ENCODE measurements at places on chromosomes 2 and 18.

DNA sequence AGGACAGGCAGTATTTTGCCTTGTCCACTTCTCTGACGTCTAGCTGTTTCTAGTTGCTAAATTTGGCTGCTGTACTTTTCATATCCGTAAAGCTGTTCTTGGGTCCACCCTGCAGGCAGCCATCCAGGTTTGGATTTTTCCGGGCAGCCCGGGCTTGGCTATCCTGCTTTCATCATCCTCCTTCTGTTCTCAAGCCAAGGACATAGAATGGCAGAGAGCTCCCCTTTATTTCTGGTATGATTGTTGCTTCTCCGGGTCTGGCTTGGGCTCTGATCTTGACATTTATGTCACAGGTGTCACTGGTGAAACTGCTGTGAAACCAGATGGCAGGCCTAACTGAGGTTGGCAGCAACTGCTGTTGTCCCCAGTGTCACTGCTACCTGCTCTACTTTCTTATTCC, 35.5 kb downstream of the SCN2A start:
- DNase-seq, result no peak

DNA sequence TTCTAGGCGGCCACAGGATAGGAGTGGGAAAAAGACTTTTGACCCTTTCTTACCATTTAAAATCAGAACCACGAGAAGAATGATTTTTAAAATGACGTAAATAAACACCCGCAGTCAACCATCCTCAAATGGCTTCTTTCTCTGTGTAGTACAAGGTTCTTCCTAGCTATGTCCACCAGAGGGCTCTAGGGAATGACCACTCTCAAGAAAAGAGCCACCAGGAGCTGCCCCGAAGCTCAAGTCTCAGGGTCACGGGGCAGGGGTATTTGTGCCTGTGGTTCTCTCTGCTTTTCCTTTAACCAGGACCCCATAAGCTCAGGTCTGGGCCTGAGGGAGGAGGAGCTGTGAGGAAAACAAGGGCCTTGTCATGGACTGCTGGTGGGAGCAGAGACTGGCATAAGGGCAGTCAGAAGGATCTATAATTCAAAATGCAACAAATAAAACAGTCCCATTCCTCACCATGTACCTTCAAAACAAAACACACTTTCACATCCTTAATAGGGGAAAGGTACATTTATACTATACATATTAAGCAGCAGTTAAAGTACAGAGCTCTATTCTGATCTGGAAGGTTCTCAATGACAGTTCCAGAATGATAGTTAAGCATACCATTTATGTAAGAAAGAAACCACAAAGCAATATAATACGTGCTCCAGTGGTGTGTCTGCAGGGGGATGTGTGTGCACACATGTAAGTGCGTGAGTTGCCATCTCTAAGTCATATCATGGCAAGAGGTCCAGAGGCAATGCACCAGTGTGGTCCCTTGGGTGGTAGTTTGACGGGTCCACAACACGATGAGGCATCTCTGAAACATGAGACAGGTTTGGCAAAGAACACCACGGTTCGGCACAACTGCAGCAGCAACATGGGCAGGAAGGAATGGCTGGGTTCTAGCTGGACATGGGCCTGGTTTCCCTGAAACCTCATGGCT, 18.6 kb downstream of the LYPD1 start:
- DNase-seq, result no peak

GRCh38 chr2:86056590-86057331, 48.9 kb downstream of the POLR1A start:
- DNase-seq, result no peak

- no peak for DNase-seq
Measured at GRCh38 chr2:108906403-108907077, 82.5 kb downstream of the EDAR start.

- DNase-seq, result no peak
Measured at GRCh38 chr18:39199231-39199855, 1633.7 kb upstream of the CELF4 start.

- no peak for DNase-seq
Measured at GRCh38 chr2:106020032-106020431, 174.1 kb downstream of the UXS1 start.

GRCh38 chr18:45664824-45665763, 49.8 kb downstream of the SLC14A2 start:
- peak; percentile 53 for DNase-seq

DNA sequence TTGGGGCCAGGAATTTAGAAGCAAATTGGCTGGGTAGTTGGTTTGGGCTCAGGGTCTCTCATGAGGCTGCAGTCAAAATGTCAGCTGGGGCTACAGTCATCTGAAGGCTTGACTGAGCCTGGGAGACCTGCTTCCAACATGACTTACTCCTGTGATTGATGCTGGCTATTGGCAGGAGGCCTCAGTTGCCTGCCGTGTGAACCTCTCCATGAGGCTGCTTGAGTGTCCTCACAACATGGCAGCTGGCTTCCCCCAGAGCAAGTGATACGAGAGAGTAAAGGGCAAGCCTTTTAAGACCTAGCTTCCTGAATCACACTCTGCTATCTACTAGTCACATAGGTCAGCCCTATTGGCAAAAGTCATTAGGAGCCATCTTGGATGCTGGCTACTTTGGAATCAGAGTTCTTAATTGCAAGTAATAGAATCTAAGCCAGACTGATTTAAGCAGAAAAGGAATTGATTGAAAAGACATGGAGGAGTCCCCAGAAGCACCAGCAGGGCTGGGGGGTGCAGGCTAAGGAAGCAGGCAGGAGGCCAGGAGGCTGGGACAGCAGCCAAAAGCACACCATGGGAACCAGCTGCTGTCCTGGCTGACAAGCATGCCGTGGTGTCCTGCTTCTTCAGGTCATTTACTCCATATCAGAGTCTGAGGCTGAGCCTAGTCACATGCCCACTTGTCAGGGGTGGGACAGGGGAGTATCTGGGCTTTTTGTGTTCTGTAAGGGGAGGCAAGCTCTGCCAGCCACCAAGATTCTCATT, 7.8 kb upstream of the GIGYF2 start:
- DNase-seq, result no peak

DNA sequence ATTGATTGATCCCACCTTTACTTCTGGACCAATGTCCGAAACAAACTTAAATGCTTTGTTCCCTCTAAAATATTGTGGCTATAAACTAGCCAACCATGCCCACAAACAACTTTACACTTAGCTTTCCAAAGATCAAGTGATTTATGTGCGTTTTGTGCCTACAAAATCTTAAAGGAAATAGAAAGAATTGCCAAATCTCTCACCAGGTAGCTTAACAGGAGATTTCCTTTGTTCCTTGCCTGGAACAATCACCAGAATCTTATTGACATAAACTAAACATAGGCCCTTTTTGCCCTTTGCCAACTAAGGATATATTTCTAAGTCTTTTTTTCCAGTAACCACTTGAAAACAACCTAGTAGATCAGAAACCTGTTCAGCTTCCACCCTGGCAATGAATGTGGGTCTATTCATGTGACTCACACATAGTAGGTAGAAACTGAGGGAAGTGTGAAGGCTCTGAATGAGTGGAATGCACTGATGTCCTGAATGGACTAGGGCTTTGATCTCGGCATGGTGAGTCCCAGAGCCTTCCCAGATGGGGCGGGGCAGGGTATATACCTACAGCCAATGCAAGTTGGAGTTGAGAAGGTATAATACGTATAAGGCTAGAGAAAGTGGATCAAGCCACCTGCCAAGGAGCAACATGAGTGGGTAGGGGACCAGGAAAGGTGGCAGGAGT, 94.6 kb upstream of the PPP1CB start:
- DNase-seq, result no peak

- DNase-seq, result no peak
Measured at GRCh38 chr2:233489666-233490065, 76.9 kb downstream of the USP40 start.

DNA sequence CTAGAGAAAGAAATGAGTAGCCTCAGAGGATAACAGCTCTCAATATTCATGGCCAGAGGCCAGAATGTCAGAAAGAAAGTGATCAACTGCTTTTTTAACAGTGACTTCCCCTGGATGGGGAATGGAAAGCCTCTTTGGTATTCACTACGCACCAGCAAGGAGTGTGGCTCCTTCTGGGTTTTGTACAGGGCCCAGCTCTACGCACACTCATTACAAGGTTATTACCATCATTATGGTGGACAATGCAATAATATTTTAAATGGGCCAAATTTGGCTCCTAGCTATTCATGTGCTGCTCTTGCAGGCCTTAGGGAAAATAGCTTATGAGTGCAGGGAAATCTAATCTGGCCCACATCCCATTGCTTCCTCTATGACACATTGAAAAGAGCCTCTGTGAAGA, 1149.5 kb upstream of the FANCL start:
- DNase-seq, result no peak

- DNase-seq, result no peak
Measured at GRCh38 chr2:46891956-46892553, 23.6 kb downstream of the MCFD2 start.

DNA sequence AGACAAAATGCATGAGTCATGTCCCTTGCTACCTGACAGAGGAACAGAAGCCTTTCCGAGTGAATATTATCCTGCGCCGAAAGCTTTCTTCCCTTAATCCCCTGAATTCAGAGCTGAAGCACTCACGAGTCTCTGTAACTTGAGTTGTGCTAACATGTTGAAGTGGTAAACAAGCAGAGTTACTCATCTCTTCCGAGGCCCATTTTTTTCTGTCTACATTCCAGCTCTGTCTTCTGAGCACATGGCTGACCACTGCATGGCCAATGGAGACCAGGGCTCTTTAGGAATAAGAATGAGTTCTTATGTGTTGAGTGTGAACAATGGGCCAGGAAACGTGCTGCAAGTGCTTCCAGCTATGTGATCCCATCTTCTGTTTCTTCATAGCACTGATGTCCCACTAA, 73.1 kb upstream of the PID1 start:
- DNase-seq, result no peak

DNA sequence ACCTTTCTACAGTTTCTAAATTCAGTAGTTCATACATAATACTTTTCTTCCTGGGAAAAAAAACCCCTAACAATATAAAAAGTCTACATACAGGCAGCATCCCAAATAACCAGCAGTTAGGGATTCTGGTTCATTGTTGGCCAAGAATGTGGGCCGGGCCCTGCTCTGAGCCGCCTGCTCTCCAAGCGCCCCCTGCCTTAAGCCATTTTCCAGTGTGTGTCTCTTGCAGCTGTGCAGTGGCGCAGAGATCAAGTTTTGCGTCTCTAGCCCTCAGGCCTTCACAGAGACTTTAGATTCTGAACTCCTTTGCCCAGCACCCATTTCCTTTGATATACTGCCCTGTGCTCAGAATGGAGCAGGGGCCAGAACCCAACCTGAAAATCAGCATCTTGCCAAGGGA, 32.9 kb downstream of the RMC1 start:
- no peak for DNase-seq

GRCh38 chr2:234812851-234813250, 139.0 kb upstream of the SH3BP4 start:
- DNase-seq, result no peak

GRCh38 chr2:4792126-4792525, 900.1 kb upstream of the SOX11 start:
- DNase-seq, result no peak
